Stimulated activated CD8-positive, alpha-beta memory T cell treated with anti-CD3 and anti-CD28 coated beads, Interleukin-4, amount 100 ng/mL, for 1 hour (primary cell): ENCODE measurements at places on chromosomes 13 and 19.
A peak's percentile ranks its signal among the peaks of the same experiment; 100 is the strongest.

DNA sequence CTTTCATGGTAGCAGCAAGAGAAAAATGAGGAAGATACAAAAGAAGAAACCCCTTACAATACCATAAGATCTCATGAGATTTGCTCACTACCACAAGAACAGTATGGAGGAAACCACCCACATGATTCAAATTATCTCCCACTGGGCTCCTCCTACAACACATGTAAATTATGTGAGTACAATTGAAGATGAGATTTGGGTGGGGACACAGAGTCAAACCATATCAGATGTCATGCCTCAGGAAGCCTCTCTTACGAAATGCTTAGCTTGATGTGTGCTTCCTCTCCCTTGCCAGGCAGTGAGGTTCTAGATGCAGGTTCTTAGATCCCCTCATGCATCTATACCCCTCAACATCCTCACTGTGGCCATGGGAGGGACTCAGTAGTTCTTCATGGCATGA, 63.2 kb upstream of the RGCC start:
- DNase-seq, result no peak

- no peak for DNase-seq
Measured at GRCh38 chr13:49258089-49258796, 10.5 kb downstream of the CDADC1 start.

GRCh38 chr19:511101-511851, 4.0 kb downstream of the TPGS1 start:
- DNase-seq, result peak; percentile 53

DNA sequence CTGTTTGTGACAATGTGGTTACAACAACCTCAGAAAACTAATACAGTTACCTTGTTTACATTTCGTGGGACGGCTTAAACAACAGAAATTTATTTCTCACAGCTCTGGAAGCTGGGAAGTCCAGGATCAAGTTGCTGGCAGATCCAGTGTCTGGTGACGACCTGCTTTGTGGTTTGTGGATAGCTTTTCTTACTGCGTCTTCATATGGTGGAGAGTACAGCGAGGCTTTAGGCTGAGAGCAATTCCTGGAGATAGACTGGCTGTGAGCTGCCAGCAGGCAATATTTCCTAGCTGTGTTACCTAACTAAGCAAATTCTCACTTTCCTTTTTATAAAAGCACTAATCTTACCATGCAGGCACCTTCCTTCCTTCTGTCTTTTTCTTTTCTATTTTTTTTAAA, 1203.5 kb upstream of the PRR20A start:
- no peak for DNase-seq

DNA sequence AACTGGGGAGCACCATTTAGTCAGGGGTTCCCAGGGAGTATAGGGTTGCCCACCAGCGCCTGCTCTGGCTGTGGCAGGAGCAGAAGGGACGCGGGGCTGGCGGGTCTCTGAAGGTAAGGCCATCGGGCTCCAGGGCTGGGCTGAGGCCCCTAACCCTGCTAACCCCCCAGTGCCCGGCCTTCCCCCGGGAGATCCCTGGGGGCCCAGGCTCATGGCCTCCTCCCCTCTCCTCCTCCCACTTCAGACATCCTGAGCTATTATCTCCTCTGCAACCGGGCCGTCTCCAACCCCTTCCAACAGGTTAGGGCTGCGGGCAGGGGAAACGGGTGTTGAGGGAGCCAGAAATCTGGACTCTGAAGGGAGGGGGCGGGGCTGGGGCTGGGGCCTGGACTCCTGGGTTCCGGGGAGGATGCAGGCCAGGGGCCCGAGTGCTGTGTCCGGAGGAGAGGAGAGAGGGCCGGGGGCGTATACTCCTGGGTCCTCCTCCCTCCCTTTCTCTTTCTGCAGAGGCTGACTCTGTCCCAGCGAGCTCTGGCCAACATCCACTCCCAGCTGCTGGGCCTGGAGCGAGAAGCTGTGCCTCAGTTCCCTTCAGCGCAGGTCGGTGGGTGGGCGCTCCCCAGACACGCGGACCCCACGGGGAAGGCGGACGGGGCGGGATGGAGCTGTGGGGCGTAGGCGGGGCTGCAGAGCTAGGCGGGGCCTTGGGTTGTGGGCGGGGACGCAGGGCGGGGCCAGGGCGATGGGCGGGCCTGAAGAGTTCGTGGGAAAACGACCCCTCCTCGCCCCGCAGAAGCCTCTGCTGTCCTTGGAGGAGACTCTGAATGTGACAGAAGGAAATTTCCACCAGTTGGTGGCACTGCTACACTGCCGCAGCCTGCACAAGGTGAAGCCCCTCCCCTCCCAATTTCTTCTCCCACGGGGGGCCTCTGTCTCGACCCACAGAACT, 15.3 kb downstream of the TTYH1 start:
- DNase-seq, result no peak

DNA sequence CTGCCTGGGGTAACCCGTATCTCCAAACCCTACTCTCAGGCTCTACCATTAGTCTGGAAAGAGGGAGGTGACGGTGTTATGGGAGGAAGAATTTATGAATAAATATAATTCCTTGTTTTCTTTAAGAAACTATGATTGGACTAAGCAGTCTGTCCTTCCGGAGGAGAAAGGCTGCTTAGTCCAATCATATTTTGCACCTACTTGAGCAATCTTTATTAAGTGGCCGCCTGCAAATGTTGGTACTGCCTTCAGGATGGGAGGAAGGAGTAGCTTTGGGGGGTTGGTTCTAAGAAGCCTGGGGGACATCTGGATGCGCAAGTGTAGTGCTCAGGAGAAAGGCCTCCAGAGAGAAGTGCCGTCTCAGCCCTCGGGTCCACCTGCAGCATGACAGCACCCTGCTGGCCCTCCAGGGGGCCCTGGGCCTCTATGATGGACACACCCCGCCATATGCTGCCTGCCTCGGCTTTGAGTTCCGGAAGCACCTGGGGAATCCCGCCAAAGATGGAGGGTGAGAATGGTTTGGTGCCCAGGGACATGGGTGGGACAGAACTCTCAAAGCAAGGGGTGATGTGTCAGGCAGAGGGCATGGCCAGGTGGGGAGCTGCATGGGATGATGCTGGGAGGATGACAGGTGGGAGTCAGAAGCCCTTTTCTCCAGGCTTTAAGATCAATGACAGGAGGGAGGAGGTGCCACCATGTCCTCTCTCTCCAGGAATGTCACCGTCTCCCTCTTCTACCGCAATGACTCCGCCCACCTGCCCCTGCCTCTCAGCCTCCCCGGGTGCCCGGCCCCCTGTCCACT, 4.1 kb downstream of the ACP4 start:
- no peak for DNase-seq

- no peak for DNase-seq
Measured at GRCh38 chr13:46721054-46721453, 75.9 kb downstream of the ESD start.

GRCh38 chr13:100184095-100184494, 95.2 kb downstream of the PCCA start:
- DNase-seq, result no peak

- DNase-seq, result no peak
Measured at GRCh38 chr13:33193428-33193974, 92.1 kb downstream of the STARD13 start.

GRCh38 chr19:32317086-32317485, 28.3 kb upstream of the ZNF507 start:
- no peak for DNase-seq

GRCh38 chr13:113630804-113631203, 27.2 kb downstream of the ATP4B start:
- DNase-seq, result no peak

DNA sequence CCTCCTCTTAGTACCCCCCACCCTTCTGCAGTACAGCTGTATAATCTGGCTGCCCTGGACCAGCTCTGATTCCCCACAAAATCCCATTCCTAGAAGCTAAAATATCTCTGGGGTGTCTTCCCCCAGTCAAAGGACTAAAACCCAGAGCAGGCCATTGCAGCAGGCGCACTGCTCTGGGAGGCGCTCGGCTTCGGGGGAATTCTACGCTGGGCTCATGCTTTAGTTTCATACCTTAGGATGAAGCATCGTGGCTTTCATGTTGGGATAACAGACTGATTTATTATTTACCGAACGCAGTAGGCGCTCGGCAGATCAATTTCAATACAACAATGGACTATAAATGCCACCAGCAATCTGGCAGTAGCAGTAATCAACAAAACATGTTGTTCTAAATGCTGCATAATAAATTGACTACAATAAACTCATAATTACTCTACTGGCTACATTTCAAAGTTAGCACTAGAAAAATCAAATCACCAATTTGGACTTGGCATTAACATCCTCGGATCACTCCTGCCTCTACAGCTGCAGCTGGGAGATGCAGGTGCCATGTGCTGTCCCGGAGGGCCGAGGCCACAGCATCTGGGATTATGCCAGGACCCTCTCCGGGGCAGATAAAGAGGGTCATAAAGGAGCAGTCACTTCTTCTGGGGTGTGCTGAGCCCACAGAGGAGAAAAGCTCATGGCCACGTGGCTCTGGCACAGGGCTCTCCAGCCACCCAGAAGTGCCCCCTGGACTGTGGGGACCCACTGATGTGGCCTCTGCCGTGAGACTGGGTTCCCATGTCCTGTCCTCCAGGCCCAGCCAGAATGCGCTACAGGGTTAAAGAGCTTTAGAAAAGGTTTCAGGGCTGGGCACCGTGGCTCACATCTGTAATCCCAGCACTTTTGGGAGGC, 35.3 kb downstream of the CEBPG start:
- DNase-seq, result no peak

- no peak for DNase-seq
Measured at GRCh38 chr19:19540064-19540714, 2.1 kb downstream of the CILP2 start.

- DNase-seq, result no peak
Measured at GRCh38 chr19:49427855-49428546, 2.8 kb downstream of the GFY start.

DNA sequence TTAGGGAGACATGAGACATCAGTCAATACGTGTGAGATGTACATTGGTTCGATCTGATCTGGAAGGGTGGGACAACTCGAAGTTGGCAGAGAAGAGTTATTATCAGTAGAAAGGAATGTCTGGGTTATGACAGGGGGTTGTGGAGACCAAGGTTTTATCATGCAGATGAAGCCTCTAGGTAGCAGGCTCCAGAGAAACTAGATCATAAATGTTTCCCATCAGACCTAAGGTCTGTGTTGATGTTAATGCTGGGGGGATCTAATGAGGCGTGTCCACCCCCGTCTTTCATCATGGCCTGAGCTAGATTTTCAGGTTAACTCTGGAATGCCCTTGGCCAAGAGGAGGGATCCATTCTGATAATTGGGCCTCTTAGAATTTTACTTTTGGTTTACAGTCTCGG, 187.0 kb upstream of the KL start:
- no peak for DNase-seq

DNA sequence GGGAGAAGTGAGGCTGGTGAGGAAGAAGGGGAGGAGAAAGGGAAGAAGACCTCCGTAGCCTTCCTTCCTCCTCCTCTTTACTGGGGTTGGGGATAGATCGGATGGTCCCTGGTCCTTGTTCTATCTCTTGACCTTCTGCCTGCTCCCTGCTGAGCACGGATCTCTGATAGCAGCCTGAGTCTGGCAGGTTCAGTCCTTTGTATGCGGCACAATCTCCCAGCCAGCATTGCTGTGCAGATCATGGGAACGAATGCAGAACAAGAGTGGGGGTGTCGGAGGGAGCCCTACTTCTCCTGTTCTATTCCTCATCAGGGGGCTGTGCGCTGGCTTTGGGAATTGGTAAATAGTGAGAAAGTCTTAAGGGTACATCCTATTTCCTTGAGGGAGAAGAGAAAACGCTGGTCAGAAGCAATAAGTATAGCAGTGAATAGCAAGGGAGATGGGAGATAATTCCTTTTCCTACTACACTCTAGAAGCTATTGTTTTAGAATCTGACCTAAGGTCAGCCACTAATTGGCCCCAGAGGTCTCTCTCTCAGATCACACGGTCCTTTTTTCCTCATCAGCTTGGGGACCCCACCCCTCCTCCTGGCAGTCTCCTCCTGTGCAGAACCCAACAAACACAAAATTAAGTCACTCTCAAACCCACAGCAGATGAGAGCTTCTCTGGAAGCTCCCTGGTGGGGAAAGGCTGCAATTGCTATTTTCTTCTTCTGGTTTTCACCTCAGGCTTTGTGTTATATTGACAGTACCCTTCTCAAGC, 41.0 kb downstream of the KL start:
- no peak for DNase-seq

DNA sequence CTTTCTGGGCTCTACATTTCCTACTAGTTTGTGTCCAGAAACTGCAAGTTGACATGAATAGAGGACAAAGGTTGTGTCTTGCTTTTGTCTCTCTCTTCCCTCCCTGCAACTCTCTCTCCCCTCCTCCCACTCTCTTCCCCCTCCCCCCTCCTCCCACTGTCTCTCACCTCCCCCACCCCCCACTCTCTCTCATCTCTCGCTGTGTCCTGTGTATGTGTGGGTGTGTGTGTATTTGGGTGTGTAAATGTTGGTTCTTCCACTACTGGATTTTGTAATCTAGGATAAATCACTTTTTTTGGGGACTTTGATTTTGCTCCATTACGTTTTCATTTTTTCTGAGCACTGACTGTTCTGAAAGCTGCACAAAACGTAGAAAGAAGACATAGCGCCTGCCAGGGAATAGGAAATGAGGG, 48.4 kb downstream of the AKAP11 start:
- DNase-seq, result no peak

GRCh38 chr19:30604657-30605056, 232.5 kb downstream of the ZNF536 start:
- DNase-seq, result no peak

DNA sequence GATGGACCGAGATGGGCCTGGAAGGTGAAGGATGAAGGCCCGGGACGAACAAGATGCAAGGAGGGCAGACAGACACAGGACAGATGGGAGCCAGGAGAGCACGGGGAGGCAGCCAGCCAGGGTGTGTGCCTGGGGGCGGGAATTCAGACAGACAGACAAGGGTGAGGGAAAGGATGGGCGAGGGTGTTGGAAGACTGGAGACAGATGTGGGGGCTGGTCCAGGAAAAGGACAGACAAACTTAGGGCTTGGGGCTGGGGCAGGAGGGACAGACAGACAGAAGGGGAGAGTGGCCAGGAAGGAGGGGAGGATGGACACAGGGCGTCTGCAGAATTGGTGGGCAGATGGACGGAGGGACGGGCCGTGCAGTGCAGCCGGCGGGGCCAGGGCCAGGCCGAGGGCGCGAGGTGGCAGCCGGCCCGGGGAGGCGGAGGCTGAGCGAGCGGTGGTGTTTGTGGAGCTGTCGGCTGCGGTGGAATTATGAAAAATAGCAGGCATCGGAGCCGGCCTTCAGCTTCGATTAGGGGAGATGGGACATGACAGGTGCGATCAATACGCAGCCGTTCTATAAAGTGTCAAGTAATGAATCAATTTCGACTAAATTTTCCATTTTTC, 4.6 kb upstream of the ERFL start:
- no peak for DNase-seq

DNA sequence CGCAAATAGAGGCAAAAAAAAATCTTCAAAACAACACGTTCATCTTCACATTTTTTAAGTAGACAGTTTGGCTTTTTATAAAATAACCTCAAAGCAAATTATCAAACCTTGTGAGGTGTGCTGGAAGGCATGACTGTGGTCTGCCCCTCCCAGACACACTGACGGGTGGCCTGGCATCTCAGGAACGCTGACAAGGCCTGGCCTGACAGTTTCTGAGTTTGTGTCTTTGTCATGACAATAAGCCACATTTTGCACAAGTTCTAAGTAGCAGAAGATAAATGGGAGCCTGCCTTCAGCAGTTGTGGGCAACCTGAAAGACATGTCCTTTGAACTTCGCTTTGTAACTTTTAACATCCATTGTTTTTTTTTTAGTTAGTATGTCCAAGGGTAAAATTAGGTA, 38.5 kb downstream of the SOX21 start:
- DNase-seq, result no peak
